ENCODE measurements at places on chromosomes 1 and 21. TPM values are rescaled to one million over a fixed set of nuclear protein-coding genes. Genes with fewer than 3 reads are reported as not detected.

GRCh38 chr1:202255343-202255742, 61.7 kb downstream of the LGR6 start:
- no peak for DNase-seq

GRCh38 chr1:211711315-211711705, 35.9 kb upstream of the NEK2 start:
- no peak for DNase-seq

GRCh38 chr1:6585081-6585722, 5.4 kb downstream of the ZBTB48 start:
- DNase-seq, result no peak

DNA sequence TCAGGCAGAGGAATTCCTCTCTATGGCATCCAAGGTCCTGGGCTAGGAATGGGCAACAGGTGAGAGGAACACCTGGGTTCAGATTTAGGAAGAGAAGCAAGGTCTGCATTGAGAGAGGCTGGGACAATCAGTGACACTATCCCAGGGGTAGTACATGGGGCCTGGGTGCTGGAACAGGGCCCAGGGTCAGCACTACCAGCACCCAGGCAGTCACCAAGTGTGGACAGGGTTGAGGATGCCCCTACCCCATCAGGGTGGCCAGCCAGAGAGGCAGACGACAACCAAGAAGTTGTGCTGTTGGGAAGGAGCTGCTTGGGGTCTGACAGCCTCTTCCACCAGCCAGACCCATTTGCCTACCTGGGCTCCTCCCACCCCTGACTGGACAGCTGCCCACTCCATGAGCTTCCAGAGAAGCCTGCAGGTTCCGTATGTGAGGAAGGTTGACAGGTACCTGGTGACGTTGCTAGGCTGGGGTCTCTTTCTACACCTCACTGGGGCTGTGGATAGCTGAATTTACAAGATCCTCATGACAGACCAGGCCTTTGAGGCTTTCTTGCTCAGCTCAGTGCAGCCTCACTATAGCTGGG, 13.9 kb downstream of the CYP4A11 start:
- DNase-seq, result no peak

DNA sequence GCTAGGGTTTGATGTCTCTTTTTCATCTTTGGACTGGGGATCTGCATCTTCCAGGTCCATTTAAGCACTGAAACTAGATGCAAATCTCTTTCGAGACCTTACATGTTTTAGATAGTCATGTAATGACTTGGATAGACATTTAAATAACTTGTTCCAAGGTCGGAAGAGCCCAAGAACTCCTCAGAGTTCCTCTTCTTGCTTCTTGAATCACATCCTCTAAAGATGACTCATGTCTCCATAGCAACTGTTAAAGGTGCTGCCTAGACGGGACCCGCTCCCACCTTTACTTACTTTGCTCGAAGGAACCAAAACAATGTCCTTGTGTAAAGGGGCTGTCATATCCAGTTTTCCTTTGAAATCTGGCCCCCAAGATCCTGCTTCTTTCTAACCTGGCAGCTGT, 130.0 kb downstream of the EDEM3 start:
- no peak for DNase-seq

- no peak for DNase-seq
These were observed at the start of gene TPM3 for GRCh38 chr1:154191990-154192461. TPM3 (minus strand) TSS chr1:154192100; CDS start chr1:154192018, 82 bp downstream.

DNA sequence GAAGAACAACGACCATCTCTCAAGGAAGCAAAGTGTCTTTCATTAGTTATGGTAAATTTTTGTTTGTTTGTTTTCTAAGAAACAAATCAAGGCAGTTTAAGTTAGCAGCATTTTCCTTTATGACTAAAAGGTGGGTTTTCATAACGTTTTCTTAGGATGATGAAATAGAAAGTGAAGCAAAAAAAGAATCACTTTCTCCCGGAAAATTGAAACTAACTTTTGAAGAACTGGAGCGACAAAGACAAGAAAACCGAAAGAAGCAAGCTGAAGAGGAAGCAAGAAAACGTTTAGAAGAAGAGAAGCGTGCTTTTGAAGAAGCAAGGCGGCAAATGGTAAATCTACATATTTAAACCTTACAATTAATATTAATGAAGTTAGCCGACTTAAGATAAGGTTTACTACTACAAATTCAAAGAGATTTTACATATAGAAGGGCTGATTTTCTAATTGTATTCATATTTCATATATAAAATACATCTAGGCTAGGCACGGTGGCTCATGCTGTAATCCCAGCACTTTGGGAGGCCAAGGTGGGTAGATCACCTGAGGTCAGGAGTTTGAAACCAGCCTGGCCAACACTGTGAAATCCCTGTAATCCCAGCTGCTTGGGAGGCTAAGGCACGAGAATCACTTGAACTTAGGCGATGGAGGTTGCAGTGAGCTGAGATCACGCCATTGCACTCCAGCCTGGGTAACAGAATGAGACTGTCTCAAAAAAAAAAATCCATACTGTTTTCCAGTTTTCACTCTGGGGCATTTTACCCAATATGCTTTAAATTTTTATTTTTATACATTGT, 38.3 kb downstream of the NEXN start:
- DNase-seq, result no peak

DNA sequence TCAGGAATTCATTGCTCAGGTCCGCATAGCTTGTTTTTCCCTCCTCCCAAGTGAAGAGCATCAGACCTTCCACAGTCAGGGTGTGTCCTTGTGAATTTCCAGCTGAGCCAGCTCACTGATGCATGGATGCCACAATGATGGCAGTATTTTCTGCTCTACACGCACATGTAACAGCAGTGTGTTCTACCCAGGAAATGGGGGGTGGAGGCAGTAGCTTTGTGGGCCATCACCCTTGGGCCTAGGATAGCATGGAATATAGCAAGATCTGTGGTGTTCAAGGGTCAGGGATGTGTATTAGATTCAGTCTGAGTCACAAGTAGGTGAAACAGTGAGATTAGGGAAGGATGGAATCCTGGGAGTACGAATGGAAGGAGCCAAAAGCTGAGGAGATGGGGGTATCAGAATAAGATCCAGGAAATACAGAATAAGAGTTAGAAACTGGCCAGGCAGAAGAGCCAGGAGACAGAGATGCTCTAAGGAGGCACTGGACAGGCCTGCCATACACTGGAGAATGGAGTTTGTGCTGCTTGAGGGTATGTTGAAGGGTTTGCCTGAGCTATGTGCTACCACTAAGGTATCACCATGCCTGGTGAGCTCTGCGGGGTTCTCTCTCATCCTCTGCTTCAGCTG, 90.6 kb upstream of the CNIH3 start:
- DNase-seq, result no peak

DNA sequence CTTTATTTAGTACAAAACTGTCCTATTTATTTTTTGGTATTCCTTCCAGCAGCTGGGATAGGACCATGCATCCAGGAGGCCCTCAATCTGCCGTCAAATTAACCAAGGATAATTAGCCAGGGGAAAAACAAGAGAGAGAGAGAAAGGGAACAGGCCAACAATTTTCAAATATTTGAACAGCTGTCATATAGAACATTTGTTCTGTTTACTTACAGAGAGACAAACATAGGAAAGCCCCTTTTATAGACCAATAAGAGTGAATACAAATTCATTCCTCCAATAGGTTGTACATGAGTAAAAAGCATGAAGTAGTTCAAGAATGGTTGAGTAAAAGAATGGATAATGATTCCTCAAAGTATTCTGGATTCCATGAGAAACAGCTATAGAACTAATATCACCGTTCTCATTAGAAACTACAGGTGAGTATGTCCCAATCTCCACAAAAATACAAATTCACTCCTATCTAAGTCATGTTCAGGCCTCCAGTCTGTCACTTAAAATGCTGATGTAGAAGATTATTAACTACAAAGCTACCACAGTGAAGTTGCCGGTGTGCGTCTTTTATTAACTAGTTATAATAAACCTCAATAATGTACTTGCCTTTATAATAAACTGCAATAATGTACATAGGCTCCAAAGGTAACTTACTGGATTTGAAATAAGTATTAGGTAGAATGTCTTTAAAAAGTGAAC, 64.8 kb upstream of the GNG4 start:
- DNase-seq, result no peak

Gene PODN
- 123 TPM for total RNA-seq

Gene SLAMF6
- 0.99 TPM for total RNA-seq
